ENCODE measurements at places on chromosomes 2 and 18.
A peak's percentile ranks its signal among the peaks of the same experiment; 100 is the strongest.

DNA sequence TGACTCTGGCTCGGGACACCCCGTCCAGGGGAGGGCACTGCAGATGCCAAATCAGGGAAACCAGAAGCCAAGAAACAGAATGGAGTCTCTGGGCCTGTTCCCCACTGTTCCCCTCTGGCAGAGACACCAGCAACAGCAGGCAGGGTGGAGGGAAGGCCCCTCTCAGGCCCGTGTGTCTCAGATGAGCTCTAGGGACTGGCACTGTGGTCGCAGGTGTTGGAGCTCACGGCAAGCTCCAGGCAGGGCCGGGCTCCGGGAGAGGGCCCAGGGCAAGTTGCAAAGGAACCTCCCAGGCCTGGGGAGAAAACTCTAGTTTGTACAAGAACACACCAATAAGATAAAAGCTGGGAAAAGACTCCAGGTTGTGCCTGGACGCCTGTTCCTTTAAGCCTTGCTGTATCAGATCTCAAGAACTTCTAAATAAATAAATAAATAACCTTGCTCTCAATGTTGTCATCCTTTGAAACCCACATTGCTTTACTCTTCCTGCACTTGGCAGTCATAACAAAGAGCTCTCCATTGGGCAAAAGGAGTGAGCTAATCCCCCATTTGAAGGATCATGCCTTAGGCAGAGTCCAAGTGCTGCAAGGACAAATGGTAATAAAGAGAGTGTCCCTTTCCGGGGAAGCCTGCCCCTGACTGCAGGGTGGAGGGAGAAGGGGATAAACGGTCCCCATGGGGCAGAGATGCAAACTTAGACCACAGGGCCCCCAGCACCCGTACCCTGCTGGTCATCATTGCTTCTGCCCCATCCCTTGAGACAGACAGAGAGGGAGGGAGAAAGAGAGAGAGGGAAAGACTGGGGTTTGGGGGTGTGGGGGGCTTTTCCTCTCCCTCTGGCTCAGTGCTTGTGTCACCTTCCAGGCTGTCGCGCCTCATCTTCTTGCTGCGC lies 33.3 kb downstream of the CNGA3 start:
- no peak for DNase-seq

- DNase-seq: no peak
Observed at GRCh38 chr2:65525616-65526231, 93.3 kb upstream of the SPRED2 start.

GRCh38 chr2:74740741-74741431 lies 86.8 kb downstream of the SEMA4F start:
- DNase-seq: peak; percentile 88

GRCh38 chr2:235498541-235498940 lies 4.7 kb downstream of the AGAP1 start:
- DNase-seq: no peak

DNA sequence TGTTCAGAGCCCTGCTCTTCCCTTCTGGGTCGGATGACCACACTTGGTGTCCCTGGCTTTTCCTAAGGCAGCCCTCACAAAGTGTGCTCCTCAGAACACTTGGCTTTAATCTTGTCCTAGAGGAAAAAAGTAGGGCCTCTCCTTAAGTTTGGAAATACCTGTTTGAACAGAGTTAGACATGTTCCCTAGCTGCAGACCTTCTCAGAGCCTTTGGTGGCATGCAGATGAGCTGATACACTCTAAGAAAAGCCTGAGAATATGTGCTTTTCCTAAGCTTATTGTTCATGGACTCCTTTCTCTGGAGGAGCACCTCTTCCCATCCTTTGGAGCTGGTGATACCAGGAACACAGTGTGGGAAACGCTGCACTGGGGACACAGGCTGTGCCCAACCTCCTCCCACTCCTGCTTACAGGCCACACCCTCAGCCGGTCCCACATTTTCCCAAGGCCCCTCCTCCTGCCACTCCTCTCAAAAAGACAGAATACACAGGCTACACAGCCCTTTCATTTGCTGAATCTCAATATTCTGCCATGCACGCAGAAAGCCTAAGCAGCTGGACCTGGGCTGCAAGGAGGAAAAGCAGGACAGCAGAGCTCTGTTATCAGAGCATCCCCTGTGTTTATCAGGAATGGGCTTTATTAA lies 443.6 kb downstream of the NBAS start:
- no peak for DNase-seq

GRCh38 chr2:79855264-79856006 lies 342.6 kb downstream of the CTNNA2 start:
- DNase-seq: no peak

DNA sequence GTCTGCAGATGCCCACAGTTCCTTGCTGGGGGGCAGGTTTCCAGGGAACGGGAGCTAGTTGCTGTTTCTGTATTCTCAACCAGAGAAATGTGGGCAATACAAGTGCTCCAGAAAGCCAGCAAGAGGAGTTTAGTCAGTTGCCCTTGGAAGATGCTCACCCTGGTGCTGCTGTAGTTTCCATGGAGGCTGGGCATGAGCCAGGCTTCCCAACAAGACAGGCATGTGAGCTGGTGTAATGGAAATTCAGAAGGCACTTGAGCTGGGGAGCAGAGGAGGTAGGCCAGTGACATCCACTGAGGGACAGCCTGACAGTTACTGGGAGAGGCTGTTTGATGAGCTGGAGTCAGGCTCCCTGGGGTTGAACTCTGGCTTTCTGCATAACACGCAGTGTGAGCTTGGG lies 7.7 kb downstream of the HK2 start:
- no peak for DNase-seq

GRCh38 chr2:199457147-199458008 lies at the start of gene SATB2:
SATB2 (minus strand) TSS chr2:199457939; CDS start chr2:199456037, 1,902 bp downstream.
- no peak for DNase-seq

DNA sequence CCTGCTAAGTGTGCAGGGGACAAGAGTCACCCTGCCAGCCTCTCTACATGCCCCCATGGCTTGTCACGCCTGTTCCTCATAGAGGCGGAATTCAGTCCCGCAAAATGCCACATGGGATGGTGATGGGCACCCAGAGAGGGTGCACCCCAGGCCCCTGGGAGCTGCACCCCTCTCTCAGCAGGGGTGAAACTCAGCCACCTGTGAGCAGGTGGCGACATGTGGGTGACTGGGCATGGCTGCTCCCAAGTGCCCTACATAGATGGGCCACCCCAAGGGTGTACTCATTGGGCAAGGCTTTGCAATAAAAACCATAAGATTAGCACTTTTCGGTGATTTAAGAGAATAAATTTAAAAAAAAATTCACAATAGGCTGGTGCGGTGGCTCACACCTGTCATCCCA lies 6.3 kb downstream of the HS6ST1 start:
- no peak for DNase-seq

GRCh38 chr2:71417300-71418202 lies 35.8 kb upstream of the DYSF start:
- DNase-seq: no peak

DNA sequence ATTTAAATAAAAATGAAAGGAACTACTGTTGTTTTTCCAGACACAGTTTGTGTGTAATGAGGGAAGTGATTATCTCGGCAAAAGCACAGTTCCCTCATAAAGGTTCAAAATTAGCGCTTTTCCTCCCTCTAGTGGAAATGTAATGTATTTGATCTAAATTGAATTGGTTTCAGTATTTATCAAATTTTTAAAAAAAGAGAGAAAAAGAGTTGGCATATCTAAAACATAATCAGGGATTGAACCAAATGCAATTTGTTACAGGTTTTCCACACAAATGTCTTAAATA lies 37.5 kb downstream of the CMPK2 start:
- DNase-seq: no peak

- no peak for DNase-seq
Observed at GRCh38 chr2:49794396-49794795, 640.1 kb upstream of the FSHR start.

DNA sequence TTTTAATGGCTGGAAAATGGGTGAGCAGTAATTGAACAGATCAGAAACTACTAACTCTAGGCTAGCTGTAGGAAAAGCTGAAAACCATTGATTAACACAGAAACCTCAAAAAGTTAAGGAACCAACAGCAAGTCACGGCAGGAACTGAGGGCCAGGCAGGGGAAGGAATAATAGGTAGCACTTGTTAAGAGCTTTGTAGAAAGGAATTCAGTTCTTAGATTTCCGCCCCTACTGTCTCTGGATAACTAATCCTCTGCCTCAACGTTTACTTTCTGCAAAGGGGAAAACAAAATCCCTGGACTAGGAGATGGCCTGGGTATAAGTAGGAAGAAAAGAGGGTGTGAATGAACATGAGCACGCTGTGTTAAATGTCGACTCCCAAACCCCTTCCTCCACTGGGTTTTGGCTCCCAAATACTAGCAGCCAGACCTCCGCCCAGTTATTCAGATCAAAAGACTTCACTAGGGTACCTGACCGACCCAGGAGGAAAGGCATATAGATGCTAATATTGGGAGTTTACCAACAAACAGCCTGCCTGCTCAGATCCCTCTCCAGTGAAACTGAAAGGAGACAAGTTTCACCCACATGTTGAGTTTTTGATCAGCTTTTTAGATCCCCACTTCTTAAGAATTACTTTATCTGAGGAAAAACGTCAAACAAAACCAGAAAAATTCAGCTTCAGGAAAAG lies 12.4 kb downstream of the SMAD2 start:
- DNase-seq: no peak

DNA sequence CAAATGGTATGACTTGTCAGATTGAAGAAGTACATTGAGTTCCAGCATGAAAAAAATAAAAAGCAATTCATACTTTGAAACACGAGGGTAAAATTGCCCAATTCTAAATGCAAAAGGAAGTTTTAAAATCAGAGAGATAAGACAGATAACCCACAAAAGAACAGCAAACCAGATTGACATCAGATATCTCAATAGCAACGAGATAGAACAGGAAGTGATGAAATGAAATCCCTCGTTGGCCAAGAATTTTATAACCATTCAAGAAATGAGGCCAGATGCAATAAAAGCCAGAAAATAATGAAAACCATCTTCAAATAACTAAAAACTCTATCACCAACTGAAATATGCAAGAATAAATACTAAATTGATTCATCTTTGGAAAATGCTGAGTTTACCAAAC lies 172.8 kb downstream of the CD226 start:
- no peak for DNase-seq

DNA sequence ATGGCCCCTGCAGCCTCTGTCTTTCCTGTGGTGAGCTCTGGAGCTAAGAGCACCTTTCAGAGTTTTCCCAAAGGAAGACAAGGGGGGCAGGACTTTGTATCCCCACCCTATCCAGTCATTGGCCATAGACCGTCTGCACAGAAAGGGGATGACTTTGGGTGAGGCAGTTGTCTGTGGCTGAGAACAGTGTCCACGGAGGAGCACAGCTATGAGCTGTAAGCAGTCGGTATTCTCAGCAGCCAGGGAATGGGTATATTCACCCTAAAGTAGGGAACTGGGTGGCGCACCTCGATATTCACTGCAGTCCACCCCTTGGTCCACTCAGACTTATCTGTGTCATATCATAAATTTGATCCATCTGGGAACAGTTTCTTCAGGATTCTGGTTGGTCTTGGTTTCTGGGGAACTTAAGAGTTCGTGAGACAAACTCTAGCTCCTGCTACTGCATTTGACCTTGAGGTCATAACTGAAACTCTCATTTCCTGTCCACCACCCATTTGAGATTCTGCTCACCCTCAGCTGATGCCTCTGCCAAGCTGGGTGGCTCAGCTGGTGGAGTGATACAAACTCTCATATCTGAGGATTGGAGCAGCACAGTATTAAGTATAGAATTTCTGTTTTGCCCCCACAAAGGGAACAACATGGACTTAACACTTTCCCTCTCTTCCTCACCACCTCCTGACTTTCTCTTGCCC lies 45.2 kb upstream of the SCG2 start:
- no peak for DNase-seq

GRCh38 chr2:204051984-204052556 lies 115.5 kb downstream of the ICOS start:
- DNase-seq: no peak

DNA sequence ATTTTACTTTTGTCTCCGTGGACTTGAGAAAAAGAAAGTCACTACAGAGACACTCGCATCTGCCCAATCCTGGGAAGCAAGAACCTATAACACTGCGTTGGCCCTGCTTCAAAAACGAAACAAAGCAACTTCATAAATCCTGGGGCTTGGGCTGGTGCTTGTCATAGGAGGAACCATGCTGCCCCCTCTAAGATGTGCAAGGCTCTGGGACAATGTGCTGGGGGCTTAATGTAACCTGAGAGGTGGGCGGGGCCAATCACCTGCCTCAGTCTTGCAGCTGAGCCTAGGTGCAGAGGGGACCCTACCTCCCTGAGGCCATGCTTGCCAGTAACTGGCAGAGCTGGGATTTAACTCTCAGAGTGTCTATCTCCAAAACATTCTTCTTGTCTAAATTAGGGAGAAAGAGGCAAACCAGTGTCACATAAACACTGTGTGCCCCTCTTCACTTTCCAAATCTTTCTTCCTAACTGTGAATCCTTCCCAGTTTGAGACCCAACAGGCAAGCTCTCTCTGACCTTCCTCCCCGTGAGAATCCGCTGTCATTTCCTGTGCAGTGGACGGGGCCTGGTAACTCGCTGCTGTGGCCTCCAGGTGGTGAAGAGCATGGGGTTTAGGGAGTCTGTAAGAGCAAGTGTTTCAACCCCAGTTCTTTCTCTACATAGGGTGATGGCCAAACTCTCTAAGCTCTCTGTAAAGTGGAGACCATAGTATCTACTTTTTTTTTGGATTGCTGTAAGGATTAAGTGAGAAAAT lies 115.1 kb downstream of the ACKR3 start:
- DNase-seq: no peak

GRCh38 chr2:157751462-157752058 lies 122.9 kb upstream of the ACVR1C start:
- DNase-seq: no peak

- no peak for DNase-seq
Observed at GRCh38 chr2:12980817-12981216, 264.1 kb downstream of the TRIB2 start.

GRCh38 chr2:208315081-208315788 lies 49.2 kb downstream of the PIKFYVE start:
- DNase-seq: peak; percentile 30

GRCh38 chr2:157465554-157465953 lies 21.7 kb upstream of the CYTIP start:
- DNase-seq: no peak

GRCh38 chr2:168831662-168832061 lies 29.2 kb downstream of the NOSTRIN start:
- DNase-seq: no peak

GRCh38 chr18:67417864-67418523 lies 98.5 kb downstream of the DSEL start:
- DNase-seq: no peak

GRCh38 chr2:95238131-95238530 lies 30.8 kb downstream of the ZNF892 start:
- no peak for DNase-seq
